ENCODE measurements at places on chromosomes 3 and 15. TPM values are rescaled to one million over a fixed set of nuclear protein-coding genes. Genes with fewer than 3 reads are reported as not detected.

SERPINI2 gene
- total RNA-seq = not detected

LTK gene
- total RNA-seq = 0.79 TPM

CATSPER2 gene
- 6.7 TPM for total RNA-seq

DNA sequence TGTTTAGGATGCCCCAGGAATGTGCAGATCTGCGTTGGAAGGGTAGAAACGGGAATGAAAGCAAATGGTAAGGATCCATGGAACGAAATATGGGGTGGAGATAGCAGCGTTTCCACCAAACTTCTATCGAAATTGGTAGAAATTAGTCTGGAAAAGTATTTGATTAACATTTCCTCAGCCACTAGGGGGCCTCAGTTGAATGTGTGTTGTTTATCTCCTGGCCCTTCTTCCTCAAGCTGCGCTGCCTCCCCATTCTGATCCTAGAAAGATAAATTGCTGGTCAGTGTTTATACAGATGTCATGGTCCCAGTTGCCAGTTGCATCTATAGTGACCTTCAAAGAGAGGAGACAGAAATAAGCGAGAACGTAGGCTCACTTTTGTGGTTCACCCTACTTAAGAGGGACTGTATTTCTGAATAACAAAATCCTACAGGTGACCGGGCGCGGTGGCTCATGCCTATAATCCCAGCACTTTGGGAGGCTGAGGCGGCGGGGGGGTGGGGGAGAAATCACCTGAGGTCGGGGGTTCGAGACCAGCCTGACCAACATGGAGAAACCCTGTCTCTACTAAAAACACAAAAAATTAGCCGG lies 457.1 kb downstream of the SQOR start:
- no peak overlapping the region for H3K27ac ChIP-seq
- no peak for DNase-seq
- no peaks in the 10 kb centered on the region for H3K27me3 ChIP-seq
- no peaks in the 10 kb centered on the region for H3K4me1 ChIP-seq
- H3K4me3 ChIP-seq = no peak overlapping the region

DNA sequence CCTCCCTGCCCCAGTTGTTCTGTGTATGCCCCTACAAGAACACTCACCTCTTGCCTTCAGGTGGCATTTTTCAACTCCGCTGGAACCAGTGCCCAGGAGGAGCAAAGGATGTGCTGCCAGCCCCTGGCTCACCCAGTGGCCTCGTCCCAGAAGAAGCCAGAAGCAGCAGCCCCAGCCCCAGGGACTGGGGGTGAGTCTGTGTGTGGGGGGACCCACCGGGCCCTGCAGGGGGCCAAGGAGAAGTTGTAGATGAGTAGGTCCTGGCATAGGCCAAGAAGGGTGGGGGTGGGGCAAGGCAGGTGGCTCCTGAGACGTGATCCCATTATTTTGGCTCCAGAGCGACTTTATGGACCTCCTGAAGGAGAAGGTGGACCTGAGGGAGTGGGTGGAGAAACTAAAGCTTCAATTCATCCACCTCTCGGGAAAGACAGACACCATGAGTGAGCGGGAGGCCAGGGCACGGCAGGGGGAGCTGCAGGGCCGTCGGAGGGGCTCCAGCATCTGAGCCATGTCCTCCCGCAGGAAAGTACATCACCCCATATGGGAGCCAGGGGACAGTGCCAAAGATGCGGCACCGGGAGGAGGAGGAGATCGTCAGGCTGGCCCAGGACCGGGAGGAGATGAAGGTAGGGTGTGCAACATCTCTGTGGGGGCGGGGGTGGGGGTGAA lies 29.3 kb downstream of the NGRN start:
- no peaks in the 10 kb centered on the region for H3K36me3 ChIP-seq
- H3K4me1 ChIP-seq = no peaks in the 10 kb centered on the region
- DNase-seq = no peak
- no peak overlapping the region for H3K27ac ChIP-seq

GRCh38 chr3:34011171-34012101 lies 213.0 kb downstream of the PDCD6IP start:
- H3K36me3 ChIP-seq = no peaks in the 10 kb centered on the region
- no peak overlapping the region for H3K4me3 ChIP-seq
- H3K27ac ChIP-seq = no peak overlapping the region
- no peaks in the 10 kb centered on the region for H3K4me1 ChIP-seq

CPNE4 gene
- total RNA-seq = not detected

DNA sequence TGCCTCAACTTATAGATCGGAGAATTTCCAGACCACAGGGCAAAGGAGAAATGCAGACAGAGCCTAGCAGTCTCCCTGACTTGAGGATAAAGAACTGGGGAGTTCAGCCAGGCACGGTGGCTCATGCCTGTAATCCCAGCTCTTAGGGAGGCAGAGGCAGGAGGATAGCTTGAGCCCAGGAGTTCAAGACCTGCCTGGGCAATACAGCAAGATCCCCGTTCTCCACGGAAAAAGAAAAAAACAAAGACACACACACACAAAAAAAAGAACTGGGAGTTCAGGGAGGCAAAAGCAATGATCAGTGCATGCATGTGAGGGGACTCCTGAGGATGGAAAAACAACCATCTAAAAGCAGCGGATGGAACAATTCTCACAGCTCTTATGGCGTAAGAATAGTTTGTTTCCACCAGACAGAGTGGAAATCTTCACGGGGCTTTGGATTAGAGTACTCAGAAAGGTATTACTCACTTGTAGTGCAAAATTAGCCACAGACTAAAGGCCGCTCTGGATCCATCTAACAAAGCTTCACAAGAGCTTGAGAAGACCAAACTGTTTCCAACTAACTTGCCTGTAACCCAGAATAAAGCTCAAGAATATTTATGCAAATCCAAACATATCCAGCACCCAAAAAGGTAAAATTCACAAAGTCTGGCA lies 16.3 kb downstream of the SEC11A start:
- H3K4me3 ChIP-seq = no peak overlapping the region
- no peak overlapping the region for H3K27ac ChIP-seq
- no peak for DNase-seq
- H3K36me3 ChIP-seq = no peaks in the 10 kb centered on the region
- no peaks in the 10 kb centered on the region for H3K27me3 ChIP-seq

DNA sequence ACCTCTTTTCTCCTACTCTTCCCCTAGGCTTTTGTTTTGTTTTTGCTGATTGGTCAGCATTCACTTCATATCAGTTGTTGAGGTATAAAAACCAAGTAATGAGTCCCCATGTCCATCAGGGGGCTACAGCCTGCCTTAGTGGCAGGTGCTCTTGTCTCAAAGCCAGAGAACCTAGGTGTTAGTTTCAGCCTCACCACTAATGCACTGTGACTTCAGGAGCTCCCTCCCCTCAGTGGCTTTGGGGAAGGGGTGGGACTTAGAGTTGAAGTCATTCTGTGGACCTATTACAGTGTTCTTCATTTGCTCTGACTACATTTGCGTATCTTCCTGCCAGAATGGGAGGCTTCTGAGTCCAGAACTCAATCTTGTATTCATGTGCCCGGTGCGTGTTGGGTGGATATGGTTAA lies 41.6 kb downstream of the NR2C2 start:
- no peaks in the 10 kb centered on the region for H3K36me3 ChIP-seq
- H3K27ac ChIP-seq = no peak overlapping the region
- H3K4me1 ChIP-seq = peaks cover 21% of the 10 kb centered on the region
- no peak for DNase-seq
- no peak overlapping the region for H3K4me3 ChIP-seq

TMEM158 gene
- 0.40 TPM for total RNA-seq
